ENCODE measurements at places on chromosomes 1 and 21.
A peak's percentile ranks its signal among the peaks of the same experiment; 100 is the strongest.

DNA sequence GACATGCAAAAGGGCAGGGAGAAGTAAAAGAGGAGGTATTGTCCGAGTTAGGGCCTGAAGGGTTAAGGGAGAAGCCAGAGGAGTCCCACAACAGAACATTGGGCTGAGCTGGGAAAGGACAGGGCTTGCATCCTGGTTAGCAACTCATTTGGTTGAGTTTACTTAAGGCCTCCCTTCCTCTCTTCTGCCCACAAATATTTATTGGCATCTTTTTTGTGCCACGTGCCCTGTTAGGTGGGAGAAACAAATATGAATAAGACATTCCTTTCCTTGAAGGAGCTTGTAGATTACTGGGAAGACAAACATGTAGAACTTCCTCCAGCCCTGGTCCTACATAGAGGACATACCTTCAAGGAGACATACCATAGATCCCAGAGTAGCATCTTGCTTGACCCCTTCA lies 53.0 kb upstream of the PRELP start:
- DNase-seq, result no peak

GRCh38 chr21:33110340-33110715 lies 40.4 kb downstream of the OLIG1 start:
- DNase-seq, result no peak

DNA sequence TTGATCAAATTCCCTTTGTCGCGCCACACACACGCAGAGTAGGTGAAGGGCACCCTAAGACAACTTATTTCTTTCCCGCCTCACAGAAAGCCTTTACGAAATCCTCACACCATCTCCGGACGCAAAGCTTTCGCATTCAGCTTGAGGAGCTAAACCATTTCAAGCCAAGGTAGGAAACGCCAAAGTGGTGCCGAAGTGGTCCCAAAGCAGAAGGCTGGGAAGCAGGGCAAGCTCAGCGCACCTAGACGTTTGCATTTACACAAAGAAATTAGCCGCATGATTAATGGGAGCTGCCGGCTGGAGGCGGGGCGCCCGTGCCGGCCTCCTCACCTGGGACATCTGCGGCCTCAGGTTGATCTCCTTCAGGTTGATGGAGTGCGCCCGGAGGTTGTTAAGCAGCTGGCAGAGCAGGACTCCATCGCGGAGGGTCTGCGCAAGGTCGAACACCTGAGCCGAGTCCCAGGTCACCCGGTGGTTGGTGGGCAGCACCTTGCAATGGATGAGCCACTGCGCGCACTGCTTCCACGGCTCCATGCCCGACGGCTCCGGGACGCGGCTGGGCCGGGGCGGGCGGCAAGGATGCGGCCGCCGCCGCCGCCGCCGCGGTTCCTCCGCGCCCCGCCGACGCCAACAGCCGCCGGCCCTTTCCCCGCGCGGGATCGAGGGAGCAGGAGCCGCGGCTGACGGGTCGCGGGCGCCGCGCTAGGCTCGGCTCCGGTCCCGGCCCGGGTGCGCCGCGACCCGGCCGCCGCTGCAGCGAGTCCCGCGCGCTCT lies 457 bp downstream of the VAV3 start:
- DNase-seq, result peak; percentile 70

DNA sequence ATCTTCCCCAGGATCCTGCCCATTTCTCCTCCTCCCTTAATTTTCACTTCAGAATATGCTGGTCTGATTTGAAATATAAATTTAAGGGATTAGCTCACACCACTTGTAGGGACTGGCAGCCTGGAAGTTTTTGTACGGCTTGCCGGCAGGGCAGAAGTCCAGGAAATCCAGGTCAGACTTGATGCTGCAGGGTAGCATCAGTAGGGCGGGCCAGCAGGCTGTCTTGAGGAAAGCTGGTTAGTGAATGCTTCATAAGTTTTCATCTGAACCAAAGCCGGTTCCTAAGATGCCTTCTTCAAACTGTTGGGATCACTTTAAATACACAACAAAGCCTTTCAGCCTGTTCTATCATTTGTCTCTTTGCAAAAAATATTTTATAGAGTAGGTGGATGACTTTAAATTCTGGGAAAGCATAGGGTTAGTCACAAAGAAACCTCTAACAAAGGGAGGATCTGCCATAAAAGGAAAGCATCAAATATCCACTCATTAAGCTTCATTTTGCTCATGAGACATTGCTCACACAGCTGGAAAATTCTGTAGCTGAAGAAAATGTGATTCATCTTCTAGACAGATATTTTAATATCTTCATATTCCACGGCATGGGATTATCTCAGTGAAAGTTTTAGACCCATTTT lies 90.7 kb upstream of the GFI1 start:
- DNase-seq, result no peak

GRCh38 chr1:44077421-44077820 lies 41.2 kb upstream of the KLF17 start:
- no peak for DNase-seq

GRCh38 chr1:63966016-63966415 lies 192.2 kb downstream of the ROR1 start:
- peak; percentile 49 for DNase-seq

GRCh38 chr1:160795951-160796383 lies at the start of gene LY9:
LY9 (plus strand) TSS chr1:160796174; CDS start chr1:160796188, 14 bp downstream.
- DNase-seq, result no peak

DNA sequence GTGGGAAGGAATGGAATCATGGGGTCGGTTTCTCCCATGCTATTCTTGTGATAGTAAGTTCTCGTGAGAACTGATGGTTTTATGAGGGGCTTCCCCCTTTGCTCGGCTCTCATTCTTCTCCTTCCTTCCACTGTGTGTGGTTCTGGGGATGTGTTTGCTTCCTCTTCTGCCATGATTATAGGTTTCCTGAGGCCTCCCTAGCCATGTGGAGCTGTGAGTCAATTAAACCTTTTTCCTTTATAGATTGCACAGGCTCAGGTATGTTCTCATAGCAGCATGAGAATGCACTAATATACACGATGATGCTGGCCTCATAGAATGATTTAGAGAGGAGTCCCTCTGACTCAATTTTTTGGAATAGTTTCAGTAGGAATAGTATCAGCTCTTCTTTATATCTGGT lies 195.4 kb upstream of the IVNS1ABP start:
- no peak for DNase-seq

GRCh38 chr1:224785040-224785328 lies 144.5 kb upstream of the DNAH14 start:
- DNase-seq, result no peak

Data from hematopoietic multipotent progenitor cell treated with erythropoietin and hydrocortisone succinate and interleukin-3 and kit ligand, for 6 days (in vitro differentiated cells).